Left kidney (tissue), 8 donors: ENCODE measurements at places on chromosomes 13 and 19. TPM values are rescaled to one million over a fixed set of nuclear protein-coding genes. Genes with fewer than 3 reads are reported as not detected.

- no peak for DNase-seq
These were observed 16.5 kb upstream of the ATP1A3 start for GRCh38 chr19:42010245-42011126.

DNA sequence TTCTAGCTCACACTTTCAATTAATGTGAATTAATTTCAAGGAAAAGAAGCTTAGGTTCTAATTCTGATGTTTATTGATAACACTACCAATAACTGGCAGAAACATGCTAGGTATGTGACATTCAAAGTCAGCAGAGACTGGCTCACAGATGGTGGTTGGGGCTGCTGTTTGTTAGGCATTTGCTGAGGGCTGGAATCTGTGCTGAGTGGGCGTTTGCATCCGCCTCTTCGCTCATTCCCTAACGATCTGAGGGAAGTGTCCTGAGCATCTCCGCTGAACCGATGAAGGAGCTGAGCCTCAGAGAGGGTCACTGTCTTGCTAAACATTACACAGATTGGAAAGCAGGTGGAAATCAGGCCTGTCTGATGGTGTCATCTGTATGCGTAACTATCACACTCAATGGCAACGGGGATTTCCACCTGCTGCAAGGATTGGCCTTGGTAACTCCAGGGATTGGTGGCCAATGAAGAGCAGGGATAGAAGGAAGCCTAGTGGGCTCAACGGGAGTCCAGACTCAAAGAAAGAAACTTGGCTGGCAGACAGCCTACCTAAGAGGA is 338.9 kb downstream of the TEX29 start:
- no peak for DNase-seq

- no peak for DNase-seq
These were observed 363.1 kb downstream of the EFNB2 start for GRCh38 chr13:106172176-106172905.

C19orf73 gene
- 0.20 TPM for polyA plus RNA-seq

PEAK3 gene
- not detected for polyA plus RNA-seq

EIF3K gene
- polyA plus RNA-seq = 318 TPM

EPSTI1 gene
- polyA plus RNA-seq = 13.6 TPM

GIPC3 gene
- 1.9 TPM for polyA plus RNA-seq

DNA sequence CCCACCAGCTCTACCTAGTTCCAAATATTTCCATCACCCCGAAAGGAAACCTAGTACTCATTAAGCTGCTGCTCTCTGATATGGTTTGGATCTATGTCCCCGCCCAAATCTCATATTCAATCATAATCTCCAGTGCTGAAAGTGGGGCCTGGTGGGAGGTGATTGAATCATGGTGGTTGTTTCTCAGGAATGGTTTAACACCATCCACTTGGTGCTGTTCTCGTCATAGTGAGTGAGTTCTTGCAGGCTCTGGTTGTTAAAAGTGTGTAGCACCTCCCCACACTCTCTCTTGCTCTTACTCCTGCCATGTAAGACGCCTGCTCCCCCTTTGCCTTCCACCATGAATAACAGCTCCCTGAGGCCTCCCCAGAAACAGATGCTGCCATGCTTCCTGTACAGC is 43.4 kb upstream of the MED4 start:
- DNase-seq = no peak

CAPNS1 gene
- 520 TPM for polyA plus RNA-seq

DNA sequence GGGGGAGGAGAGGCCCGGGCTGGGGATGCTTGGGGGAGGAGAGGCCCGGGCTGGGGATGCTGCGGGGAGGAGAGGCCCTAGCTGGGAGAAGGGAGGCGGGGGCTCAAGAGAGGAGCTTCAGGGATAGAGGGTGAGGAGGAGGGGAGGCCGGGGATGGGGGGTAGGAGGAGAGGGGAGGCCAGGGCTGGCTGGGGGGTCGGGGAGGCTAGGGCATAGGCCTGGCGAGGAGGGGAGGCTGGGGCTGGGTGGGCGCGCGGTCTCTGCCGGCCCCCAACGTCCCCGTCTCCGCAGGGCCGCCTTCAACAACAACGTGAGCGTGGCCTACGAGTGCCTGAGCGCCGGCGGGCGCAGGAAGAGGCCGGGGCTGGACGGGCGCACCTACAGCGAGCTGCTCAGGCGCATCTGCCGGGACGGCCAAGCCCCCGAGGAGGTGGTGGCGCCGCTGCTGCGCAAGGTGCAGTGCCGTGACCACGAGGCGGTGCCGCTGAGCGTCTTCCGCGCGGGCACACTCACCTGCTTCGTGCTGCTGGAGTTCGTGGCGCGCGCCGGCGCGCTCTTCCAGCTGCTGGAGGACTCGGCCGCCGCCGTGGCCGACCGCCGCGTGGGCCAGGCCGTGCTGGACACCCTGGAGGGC is 11.4 kb downstream of the TPGS1 start:
- peak; percentile 59 for DNase-seq
